Inflammatory macrophage treated with lipopolysaccharide for 1 hour (primary cell): ENCODE measurements at places on chromosomes 1 and 21.

DNA sequence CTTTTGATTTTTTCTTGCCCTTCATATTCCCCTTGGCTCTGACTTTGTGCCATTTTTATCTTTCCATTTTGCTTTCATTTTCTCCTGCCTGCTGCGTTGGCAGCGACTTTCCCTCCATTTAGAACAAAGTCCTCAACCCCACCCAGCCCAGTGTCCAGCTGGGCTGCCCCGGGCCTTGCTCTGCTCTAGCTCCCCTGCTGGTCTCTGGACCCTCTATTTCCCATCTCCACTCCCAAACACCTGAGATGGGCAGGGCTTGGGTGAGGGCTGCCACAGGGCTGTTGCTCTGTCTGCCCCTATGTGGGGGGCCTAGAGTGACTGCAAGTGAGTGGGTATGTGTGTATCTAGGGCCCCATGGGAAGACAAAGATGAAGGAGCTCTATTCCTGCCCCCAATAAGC, 7.3 kb upstream of the ADAM15 start:
- DNase-seq, result no peak

DNA sequence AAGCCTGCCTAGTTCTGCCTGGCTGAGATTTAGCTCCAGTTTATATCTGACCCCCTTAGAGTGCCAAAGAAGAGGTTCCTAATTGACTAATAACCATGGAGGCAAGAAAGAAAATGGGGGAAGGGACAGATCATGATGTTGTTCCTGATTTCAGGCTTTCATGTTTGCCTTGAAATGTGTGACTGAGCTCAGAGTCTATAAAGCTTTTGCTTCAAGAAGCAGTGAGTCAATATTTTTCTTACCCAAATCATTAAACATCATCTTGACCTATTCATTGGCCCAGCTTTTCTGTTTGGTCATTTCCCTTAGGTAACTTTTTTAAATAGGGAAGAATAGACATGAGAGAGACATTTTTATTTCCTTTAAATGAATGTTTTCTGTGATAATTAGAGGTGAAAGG, 55.9 kb downstream of the HHAT start:
- DNase-seq, result no peak

- no peak for DNase-seq
These were observed 467.1 kb downstream of the LMO4 start for GRCh38 chr1:87795615-87796337.

DNA sequence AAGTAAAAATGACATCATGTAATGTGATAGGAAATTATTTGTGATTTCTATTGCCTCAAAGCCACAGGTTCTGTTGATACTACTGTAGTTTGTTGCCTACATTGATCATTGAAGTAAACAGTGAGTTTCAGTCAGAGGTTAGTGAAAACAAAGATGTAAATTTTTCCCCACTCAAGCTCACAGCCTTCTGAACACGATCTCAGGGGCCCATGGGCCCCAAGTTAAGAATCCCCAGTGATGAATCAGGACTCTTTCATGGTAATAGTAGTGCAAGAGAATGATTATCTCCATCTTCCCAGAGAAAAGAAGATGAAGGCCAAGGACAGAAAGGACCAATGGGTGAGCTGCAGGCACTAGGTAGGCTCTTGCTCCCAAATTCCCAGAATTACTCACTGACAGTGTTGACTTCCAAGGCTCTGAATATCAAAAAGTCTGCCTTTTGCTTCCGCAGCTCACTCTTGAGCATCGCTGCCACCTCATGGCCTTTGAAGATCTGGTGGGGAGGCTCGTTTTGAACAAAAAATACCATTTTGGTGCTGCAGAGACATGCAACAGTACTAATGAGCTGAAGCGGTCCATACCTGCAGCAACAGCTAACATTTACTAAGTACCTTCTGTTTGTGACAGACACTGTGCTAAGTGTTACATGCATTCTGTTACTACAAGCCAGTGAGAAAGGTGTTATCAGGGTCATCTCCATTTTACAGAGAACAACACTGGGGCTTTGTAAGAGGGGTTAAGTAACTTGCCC, 113.3 kb downstream of the KIAA0319L start:
- no peak for DNase-seq

DNA sequence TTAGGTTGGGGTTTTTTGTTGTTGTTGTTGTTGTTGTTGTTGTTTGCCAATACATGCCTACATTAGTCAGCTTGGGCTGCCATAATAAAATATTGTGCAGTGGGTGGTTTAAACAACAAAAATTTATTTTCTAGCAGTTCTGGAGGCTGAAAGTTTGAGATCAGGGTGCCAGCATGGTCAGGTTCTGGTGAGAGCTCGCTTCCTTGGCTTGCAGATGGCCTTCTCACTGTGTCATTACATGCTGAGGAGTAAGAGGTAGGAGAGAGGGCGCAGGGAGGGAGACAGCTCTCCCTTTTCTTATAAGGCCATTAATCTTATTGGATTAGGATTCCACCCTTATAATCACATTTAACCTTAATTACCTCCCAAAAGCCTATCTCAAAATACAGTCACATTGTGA, 52.7 kb downstream of the DIRAS3 start:
- DNase-seq, result no peak
